ENCODE measurements at places on chromosomes 3 and 15.

GRCh38 chr3:71955240-71956068 lies 170.5 kb upstream of the PROK2 start:
- DNase-seq: no peak

DNA sequence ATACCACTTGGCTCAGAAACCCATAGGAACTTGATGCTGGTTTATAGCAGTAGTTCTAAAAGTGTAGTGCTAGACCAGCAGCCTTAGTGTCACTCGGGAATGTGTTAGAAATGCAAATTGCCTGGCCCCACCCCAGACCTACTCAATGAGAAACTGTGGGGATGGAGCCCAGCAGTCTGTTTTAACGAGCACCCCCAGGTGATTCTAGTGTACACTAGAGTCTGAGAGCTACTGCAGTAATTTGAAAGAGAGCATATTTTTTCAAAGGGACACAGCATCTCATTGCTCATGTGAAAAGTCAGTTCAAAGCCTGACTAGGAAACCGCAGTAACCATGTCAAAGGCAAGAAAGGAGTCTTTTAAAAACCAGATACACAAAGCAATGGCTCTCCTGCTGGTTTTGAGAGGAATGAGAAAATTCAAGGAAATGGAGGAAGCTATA lies 313.4 kb downstream of the SQOR start:
- DNase-seq: no peak

- no peak for DNase-seq
Measured at GRCh38 chr3:149177122-149177521, 44.5 kb downstream of the CP start.

- no peak for DNase-seq
Measured at GRCh38 chr15:27459836-27460235, 488.9 kb downstream of the GABRG3 start.

GRCh38 chr15:67050062-67050461 lies 15.3 kb upstream of the SMAD3 start:
- DNase-seq: no peak

GRCh38 chr15:80081390-80081789 lies 21.9 kb downstream of the ZFAND6 start:
- no peak for DNase-seq

DNA sequence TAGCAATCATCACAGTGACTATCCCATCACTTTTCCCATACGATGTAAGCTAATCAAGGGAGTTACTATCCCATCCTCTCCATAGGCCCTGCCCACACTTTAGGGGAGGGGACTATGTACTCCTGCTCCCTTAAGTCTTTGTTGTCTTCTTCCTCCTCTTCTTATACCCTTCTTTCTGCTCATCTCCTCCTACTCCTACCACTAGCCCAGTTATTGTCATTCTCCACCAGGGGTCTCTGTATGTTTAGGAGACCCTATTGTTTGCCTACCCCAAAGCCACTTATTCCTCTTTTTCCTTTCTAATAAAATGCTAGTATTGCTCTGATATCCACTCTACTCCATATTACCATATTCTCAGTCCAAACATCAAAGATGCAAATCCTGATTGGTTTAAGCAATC lies 27.8 kb downstream of the STAC start:
- DNase-seq: no peak

- no peak for DNase-seq
Measured at GRCh38 chr3:49279376-49279775, 2.3 kb upstream of the C3orf62 start.

DNA sequence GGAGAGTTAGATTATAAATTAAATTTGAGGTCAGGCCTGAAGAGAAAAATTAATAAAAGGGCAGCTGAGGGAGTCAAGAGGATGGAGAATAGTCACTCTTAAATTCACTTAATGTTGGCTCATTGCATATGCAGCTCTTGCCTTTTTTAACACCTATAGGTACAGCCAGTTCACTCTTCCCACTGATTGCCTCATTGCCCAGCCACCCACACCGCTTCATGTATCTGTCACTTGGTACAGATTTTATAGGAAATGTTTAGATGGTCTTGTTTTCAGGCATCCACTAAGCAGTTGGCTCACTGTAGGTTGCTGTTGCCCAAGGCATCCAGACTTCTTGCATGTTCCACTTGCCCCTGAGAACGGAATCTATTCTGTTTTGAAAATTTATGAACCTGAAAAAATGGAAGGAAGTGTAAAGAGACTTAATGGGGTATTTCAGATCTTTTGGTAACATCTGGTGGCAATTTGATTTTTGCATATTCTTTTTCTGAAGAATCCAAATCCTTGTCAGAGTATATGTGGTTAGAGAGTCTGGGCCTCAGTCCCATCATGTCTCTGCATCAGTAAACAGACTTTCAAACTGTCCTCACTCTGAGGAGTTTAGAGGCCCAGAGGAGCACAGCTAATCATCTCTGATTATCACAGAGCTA lies 151.9 kb downstream of the RBPMS2 start:
- DNase-seq: no peak

GRCh38 chr3:62094461-62094860 lies 278.9 kb downstream of the FEZF2 start:
- no peak for DNase-seq

DNA sequence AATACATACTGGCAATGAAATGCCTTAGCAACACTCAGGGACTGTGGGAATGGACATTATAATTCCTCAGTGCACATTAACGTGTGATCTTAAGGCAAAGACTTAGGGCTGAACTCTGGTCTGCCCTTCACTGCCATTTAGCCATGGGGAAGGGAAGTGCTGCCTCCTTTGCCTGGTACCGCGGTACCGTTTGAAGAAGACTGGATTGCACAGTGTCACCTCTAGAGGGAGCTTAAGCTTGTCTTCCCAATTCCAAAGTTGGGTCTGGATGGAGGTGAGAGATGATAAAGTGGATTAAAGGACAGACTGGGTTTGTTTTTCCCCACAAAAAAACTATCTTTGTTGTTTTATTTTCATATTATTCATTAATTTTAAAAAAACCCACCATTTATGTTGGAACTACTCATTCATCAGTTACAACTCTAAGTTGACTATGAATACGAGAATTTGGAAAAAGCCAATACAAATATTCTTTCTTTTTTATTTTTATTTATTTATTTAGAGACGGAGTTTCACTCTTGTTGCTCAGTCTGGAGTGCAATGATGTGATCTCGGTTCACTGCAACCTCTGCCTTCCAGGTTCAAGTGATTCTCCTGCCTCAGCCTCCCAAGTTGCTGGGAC lies 60.0 kb upstream of the SYN2 start:
- DNase-seq: no peak

GRCh38 chr3:99366663-99367429 lies 271.5 kb upstream of the COL8A1 start:
- no peak for DNase-seq

DNA sequence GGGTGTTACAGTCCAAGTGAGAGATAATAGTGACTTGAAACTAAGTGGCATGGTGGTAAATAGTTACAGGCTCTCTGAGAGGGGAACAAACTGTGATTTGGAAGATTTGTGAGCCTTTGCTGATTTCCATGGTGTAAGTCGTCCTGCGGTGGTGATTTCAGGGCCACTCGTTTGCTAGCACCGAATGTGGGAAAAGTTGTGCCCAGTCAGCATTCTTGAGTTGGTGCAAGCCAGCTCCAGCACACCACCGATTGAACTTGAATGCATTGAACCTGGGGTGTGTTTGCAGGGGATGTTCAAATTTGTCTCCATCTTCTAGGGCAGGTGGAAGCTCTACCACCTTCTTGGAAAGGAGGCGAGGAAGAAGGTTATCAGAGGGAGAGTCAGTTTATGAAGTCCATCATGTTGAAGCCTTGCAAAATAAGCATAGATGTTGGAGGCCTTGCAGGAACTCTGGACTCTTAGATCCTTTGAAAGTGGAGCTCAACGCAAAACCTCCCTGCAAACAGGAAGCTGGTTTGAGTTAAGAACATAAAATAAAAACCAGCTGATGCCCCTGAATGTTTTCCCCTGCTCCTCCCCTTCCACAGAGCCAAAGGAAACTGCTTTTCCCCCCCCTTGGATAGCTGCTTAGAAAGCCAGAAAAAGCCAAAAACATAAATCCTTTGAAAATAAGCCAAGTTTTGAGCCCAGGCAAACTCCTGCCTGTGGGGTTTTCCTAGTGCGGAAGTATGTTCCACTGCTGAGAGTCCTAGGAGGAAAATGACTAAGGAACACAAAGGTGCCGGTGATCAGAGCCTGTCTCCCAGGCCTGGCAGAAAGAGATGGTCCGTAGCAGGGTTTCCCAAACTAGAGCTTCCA lies 21.9 kb downstream of the MAPKBP1 start:
- DNase-seq: no peak

DNA sequence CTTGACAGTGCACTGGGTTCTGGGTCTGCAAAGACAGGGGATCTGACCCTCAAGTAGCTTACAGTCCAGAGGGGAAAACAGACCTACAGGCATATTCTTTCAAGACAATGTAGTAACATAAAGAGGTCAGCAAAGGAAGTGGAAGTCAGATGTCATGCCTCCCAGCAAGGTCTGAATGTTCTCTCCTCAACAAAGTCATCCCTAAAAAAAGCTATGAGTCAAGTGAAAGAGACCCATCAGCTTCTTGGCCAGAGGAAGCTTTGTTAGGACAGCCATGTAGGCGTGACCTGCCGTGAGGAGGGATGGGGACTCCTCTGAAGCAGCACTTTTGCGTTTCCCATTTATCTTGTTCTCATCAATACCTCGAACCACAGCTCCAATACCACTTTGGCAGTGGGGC lies 331.6 kb upstream of the NR2F2 start:
- no peak for DNase-seq

DNA sequence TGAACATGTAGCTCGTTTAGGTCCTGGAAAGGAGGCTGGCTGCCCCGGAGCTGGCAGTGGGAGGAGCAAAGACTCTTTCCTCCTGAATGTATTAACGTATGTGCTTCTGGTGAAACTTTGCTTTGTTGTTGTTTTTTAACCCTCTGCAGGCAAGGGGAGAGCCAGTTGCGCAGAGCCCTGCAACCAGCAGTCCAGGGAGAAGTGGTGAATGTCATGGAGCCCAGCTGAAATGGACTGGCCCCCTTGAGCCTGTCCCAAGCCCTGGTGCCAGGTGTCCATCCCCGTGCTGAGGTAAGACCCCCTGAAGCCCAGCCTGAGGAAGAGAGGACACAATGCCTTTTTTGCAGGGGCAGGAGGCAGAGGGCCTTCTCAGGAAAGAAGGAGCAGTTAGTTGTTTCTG lies 33.3 kb downstream of the ST6GAL1 start:
- no peak for DNase-seq

GRCh38 chr3:58492494-58492905 lies 604 bp downstream of the KCTD6 start:
- no peak for DNase-seq

- DNase-seq: no peak
Measured at GRCh38 chr15:78565951-78566774, 843 bp downstream of the CHRNA5 start.

GRCh38 chr3:141835557-141836229 lies 40.8 kb upstream of the ATP1B3 start:
- no peak for DNase-seq

- DNase-seq: no peak
Measured at GRCh38 chr3:177934001-177934891, 602.0 kb upstream of the KCNMB2 start.

DNA sequence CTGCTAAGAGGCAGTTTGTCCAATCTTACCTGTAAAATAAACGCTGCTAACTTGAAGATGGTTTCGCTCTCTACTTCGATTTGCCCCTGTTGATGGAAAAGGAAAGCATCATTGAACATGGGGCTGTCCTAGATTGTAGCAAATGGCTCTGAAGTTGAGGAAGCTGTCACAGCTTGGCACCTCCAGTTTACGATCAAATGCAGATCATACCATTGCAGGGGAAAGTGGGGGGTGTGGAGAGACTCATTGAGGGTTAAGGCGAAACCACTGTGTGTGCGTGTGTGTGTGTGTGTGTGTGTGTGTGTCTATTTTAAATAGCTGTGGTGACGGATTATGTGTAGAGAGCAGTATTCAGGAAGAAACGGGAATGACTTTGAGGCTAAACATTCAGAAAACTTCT lies 127.6 kb upstream of the LMOD3 start:
- DNase-seq: no peak

DNA sequence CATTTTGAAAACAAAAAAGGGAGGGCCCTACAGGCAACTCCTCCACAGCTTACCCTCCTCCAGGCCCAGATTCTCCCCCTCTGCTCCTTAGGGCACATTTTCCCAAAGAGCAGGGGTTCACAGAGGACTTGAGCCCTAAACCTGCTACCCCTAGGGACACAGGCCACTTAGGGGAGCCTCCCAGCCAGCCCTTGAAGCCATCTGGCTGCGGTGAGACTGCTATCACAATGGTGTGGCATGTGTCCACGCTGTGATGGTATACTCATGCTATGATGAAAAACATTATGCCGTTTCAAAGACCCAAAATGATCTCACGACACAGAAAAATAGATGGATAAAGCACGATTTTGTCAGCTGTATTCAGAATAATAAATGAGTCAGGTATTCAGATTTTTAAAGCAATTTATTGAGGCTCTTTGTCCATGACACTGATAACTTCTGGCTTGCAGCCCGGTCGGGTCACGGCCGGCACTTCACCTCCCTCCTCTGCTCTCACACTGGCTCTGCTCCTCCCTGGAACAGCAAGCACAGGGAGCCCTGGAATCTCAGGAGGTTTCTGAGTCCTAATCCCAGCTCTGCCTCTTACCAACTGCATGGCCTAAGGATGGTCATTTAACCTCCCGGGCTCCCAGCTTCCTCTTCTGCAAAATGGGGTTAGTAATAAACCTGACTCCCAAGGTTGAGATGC lies 115.3 kb downstream of the MEGF11 start:
- DNase-seq: no peak

DNA sequence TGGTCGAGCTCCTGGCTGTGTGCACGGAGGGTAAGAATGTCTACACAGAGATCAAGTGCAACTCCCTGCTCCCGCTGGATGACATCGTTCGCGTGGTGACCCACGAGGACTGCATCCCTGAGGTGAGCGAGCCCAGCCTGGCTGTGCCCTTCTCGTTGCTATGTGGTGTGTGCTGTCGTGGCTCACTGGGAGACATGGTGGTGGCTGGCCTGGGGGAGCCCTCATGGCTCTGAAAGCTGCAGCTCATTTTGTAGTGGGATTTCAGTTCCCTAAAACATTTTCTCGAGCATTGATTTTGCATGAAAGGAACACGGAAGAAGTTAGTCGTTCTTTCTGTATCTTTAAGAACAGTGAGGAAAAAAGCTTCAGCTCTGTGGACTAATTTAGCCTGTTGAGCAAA lies 200.5 kb downstream of the ITPR1 start:
- DNase-seq: no peak

DNA sequence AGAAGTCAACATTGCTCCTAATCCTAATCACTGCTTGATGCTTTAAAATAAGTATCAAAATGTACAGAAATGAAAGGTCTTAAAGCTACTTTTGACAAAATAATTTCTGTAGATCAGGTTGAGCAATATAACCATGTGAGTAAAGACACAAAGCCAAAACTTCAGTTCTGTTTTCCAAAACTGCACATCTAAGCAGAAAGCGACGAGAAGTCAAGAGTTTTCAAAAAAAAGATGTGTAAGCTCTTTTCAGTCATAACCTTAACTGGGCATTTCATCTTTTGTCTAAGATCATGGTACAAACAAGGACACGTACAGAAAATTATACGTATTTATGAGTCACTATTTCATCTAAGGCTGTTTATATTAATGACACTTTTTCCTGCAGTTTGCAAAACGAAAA lies 608.8 kb downstream of the FOXP1 start:
- no peak for DNase-seq

GRCh38 chr15:40427188-40427587 lies 13.6 kb upstream of the BAHD1 start:
- DNase-seq: no peak
